CD4-positive, alpha-beta T cell (primary cell): ENCODE measurements at places on chromosomes 16 and 17.

GRCh38 chr17:60577147-60577915, 22.7 kb upstream of the PPM1D start:
- H3K36me3 ChIP-seq: no peaks in the 10 kb centered on the region
- H3K4me3 ChIP-seq: peak overlapping the region; percentile 35

DNA sequence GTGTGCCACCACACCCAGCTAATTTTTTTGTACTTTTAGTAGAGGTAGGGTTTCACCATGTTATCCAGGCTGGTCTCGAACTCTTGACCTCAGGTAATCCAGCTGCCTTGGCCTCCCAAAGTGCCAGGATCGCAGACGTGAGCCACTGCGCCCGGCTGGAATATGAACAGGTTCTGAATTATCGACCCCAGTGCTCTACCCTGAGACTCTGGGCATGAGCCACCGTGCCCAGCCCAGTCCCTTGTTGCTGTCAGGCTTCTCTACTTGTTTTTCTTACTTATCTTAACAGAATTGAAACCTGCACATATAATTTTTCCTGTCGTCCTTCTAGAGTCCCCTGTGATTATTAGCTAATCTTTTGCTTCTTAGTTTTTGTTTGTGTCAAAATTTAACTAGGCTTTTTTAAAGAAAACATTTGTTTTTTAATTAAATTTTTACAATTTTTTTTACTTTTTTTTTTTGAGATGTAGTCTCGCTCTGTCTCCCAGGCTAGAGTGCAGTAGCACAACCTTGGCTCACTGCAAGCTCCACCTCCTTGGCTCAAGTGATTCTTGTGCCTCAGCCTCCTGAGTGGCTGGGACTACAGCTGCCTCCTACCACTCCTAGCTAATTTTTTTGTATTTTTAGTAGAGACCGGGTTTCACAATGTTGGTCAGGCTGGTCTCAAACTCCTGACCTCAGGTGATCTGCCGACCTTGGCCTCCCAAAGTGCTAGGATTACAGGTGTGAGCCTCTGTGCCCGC, 66.7 kb downstream of the AP2B1 start:
- no peak for DNase-seq
- H3K36me3 ChIP-seq: peaks cover 45% of the 10 kb centered on the region
- H3K4me1 ChIP-seq: no peaks in the 10 kb centered on the region
- no peaks in the 10 kb centered on the region for H3K27me3 ChIP-seq
- no peak overlapping the region for H3K4me3 ChIP-seq

DNA sequence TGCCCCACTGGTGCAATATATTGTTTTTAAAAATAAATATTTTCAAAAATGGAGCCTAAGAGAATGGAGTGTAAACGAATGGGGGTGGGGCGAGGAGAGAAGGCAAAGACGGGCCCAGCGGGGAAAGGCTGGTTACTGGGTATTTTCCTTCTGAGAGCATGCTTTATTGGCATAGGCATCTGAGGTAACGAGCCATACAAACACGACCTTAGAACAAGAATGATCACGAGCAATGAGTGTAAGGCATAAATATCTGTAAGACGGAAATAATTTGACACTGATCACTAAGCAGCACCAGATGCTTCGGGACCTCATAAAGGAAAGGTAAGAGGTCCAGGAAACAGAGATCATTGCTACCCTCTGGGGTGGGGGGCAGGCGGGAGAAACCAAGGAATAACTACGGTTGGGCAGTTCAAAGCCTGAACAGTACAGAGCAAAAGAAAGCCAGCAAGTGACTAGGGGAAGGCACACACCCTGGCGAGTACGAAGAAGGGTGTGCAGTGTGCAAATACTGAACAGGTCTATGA, 959 bp downstream of the SSH2 start:
- peaks cover 18% of the 10 kb centered on the region for H3K4me1 ChIP-seq
- no peaks in the 10 kb centered on the region for H3K27me3 ChIP-seq
- H3K36me3 ChIP-seq: peaks cover 8% of the 10 kb centered on the region
- peak overlapping the region; percentile 63 for H3K27ac ChIP-seq
- DNase-seq: no peak

GRCh38 chr16:12602811-12603698, 200.6 kb downstream of the CPPED1 start:
- H3K27ac ChIP-seq: no peak overlapping the region
- H3K36me3 ChIP-seq: no peaks in the 10 kb centered on the region
- H3K4me3 ChIP-seq: no peak overlapping the region
- no peaks in the 10 kb centered on the region for H3K4me1 ChIP-seq
- DNase-seq: no peak
- H3K27me3 ChIP-seq: peaks cover 2% of the 10 kb centered on the region

GRCh38 chr17:38751144-38751807, 1.3 kb upstream of the PSMB3 start:
- peaks cover 18% of the 10 kb centered on the region for H3K36me3 ChIP-seq
- peaks cover 78% of the 10 kb centered on the region for H3K4me1 ChIP-seq
- H3K4me3 ChIP-seq: peak overlapping the region; percentile 90
- peak overlapping the region; percentile 80 for H3K27ac ChIP-seq
- peaks cover 43% of the 10 kb centered on the region for H3K27me3 ChIP-seq

- peaks cover 17% of the 10 kb centered on the region for H3K36me3 ChIP-seq
- peaks cover 7% of the 10 kb centered on the region for H3K4me1 ChIP-seq
- DNase-seq: no peak
Observed at GRCh38 chr17:2835780-2836179, 39.5 kb downstream of the RAP1GAP2 start.

- no peaks in the 10 kb centered on the region for H3K36me3 ChIP-seq
- H3K4me1 ChIP-seq: peaks cover 30% of the 10 kb centered on the region
- peak; percentile 60 for DNase-seq
Observed at GRCh38 chr17:60142872-60143499, 6.8 kb upstream of the CA4 start.

DNA sequence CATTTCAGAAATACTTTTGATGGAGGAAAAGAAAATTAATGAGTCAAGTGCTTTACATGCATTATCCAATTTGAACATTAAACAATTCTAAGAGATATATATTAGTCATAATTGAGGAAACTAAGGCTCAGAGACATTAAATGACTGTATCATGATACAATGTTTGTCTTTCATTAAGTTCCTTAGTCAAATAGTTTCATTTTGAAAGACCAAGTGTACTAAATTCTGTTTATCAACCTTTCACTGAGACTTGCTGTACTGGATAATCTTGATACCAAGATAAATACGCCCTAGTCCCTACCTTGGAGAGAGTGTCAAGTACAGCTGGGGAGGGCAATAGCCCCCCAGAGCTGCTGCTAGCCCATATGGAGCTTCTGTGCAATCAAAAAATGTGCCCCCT, 24.2 kb downstream of the TOM1L2 start:
- no peaks in the 10 kb centered on the region for H3K36me3 ChIP-seq
- H3K4me1 ChIP-seq: peaks cover 13% of the 10 kb centered on the region
- no peak overlapping the region for H3K27ac ChIP-seq
- no peaks in the 10 kb centered on the region for H3K27me3 ChIP-seq
- no peak for DNase-seq

- DNase-seq: no peak
- no peaks in the 10 kb centered on the region for H3K27me3 ChIP-seq
- H3K4me3 ChIP-seq: no peak overlapping the region
- peaks cover 7% of the 10 kb centered on the region for H3K36me3 ChIP-seq
- H3K27ac ChIP-seq: no peak overlapping the region
Observed at GRCh38 chr17:5299383-5299782, 17.3 kb downstream of the RABEP1 start.

GRCh38 chr16:31253642-31254045, 6.1 kb upstream of the ITGAM start:
- H3K36me3 ChIP-seq: no peaks in the 10 kb centered on the region
- no peak overlapping the region for H3K4me3 ChIP-seq
- no peaks in the 10 kb centered on the region for H3K27me3 ChIP-seq
- DNase-seq: no peak
- H3K27ac ChIP-seq: no peak overlapping the region
- peaks cover 6% of the 10 kb centered on the region for H3K4me1 ChIP-seq

DNA sequence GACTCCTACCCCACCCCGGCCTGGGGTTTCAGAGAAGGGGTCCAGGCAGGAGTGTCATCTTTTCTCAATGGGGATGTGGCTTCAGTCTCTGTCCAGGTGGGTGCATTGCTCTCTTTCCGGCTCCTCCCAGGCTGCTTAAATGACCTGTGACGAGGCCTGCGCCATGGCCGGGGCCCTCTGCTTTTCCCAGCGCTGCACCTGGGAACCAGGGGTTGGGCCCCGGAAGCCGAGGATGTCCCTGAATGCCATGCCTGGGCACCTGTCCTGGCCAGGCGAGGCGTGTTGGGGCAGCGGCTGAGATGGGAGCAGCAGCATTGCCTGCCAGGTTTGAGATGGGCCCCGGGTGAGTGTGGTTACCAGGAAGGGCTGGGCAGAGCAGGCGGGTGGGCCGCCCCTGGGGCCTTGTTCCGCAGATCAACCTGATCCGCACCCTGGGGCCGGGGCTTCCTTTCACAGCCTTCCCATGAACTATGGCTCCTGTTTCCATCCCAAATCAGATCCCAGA, 147.4 kb downstream of the SEC14L1 start:
- peaks cover 8% of the 10 kb centered on the region for H3K4me1 ChIP-seq
- H3K27me3 ChIP-seq: no peaks in the 10 kb centered on the region
- no peaks in the 10 kb centered on the region for H3K36me3 ChIP-seq
- H3K27ac ChIP-seq: no peak overlapping the region

- H3K36me3 ChIP-seq: peaks cover 78% of the 10 kb centered on the region
- DNase-seq: no peak
- no peak overlapping the region for H3K4me3 ChIP-seq
- H3K4me1 ChIP-seq: no peaks in the 10 kb centered on the region
- H3K27me3 ChIP-seq: no peaks in the 10 kb centered on the region
- H3K27ac ChIP-seq: no peak overlapping the region
Observed at GRCh38 chr16:16017812-16018211, 68.4 kb downstream of the ABCC1 start.

GRCh38 chr16:22739077-22739476, 74.9 kb upstream of the HS3ST2 start:
- no peak overlapping the region for H3K4me3 ChIP-seq
- no peak overlapping the region for H3K27ac ChIP-seq
- DNase-seq: no peak
- H3K27me3 ChIP-seq: peaks cover 11% of the 10 kb centered on the region
- H3K36me3 ChIP-seq: no peaks in the 10 kb centered on the region

DNA sequence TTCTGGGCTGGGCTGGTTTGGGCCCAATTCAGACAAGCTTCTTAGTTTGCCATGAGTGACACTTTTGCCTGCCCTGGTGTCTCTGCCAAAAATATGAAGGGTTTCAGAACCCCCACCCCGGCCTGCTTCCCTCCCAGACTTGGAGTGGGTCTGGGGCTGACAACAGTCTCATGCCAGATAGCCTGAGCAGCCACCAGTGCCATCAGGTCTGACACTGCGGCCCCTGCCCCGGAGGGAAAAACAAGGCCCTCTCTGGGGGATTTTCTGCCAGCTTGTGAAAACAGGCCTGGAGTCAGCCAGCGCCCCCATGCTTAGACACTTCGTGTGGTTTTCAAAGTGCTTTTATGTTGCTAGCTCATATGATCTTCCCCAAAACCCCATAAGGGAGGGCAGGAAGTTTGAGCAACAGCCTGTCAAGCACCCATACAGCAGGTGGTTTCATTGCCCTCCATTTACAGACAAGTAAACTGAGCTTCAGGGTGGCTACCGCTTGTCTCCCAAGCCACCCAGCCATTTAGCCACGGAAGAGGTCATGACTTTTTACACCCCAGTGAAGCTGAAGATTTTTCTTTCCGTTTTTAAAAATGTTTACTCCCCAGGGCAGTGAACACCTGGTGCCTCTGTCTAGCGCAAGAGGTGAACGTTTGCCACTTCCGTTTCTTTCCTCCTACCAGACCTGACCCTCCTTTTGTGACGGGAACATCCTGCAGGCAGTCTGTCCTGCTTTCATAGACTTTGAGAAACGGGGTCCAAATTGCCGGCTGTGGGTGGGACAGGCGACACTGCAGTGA, 300.6 kb downstream of the SEC14L1 start:
- H3K4me3 ChIP-seq: peak overlapping the region; percentile 26
- H3K27me3 ChIP-seq: no peaks in the 10 kb centered on the region
- peak; percentile 70 for DNase-seq
- H3K4me1 ChIP-seq: peaks cover 100% of the 10 kb centered on the region
- H3K27ac ChIP-seq: peak overlapping the region; percentile 79

- H3K27ac ChIP-seq: no peak overlapping the region
- H3K27me3 ChIP-seq: no peaks in the 10 kb centered on the region
- DNase-seq: no peak
- peak overlapping the region; percentile 63 for H3K4me3 ChIP-seq
- peaks cover 20% of the 10 kb centered on the region for H3K4me1 ChIP-seq
- no peaks in the 10 kb centered on the region for H3K36me3 ChIP-seq
Observed at GRCh38 chr17:43917016-43917347, 9.6 kb upstream of the MPP2 start.

DNA sequence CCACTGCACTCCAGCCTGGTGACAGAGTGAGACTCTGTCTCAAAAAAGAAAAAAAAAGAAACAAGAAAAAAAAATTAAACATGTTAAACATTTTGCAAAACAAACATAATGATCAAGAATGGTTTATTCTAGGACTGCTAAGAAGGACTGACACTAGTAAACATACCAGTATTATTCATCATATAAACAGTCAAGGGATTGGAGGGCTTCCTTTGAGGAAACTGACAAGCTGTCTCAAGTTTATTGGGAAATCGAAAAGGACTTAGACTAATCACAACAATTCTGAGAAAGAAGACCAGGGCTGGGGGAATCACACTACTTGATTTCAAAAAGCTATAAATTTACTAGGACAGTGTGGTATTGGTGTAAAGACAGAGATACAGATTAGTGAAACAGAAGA, 75.5 kb downstream of the MYH10 start:
- no peak overlapping the region for H3K27ac ChIP-seq
- H3K36me3 ChIP-seq: no peaks in the 10 kb centered on the region
- DNase-seq: no peak

DNA sequence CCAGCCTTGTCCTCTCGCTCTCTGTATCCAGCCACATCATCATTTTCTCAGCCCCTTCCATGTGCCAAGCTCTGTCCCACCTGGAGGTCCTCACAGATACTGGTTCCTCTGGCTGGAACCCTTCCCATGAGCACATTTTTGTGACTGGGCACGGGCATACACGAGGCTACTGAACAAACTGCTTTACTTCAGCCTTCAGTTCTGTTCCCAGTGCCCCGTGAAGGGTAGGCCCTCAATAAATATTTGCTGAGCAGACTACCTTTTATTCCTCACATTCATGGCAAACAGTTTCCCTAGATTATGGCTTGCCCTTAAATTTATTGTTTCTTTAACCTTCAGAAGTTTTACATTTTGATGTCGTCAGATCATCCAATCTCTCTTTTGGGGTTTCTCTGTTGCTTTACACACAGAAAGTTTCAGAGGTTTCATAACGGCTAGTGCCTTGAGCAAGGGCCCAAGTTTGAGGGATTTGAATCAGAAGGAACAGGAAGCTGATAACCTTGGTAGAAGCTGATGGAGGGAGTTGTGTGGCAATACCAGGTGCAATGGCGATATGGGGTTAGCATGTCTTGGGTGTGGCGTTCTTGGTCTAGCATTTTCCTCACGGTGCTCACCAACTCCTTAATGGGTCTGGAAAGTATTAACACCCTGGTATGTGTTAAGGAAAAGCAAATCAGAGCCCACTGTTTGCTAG, 27.8 kb downstream of the TMEM92 start:
- no peak overlapping the region for H3K27ac ChIP-seq
- no peaks in the 10 kb centered on the region for H3K36me3 ChIP-seq
- no peaks in the 10 kb centered on the region for H3K27me3 ChIP-seq
- no peak overlapping the region for H3K4me3 ChIP-seq
- no peak for DNase-seq
